Right ventricle myocardium superior (tissue), 1 donor: ENCODE measurements at places on chromosomes 7 and 10.
A peak's percentile ranks its signal among the peaks of the same experiment; 100 is the strongest.

DNA sequence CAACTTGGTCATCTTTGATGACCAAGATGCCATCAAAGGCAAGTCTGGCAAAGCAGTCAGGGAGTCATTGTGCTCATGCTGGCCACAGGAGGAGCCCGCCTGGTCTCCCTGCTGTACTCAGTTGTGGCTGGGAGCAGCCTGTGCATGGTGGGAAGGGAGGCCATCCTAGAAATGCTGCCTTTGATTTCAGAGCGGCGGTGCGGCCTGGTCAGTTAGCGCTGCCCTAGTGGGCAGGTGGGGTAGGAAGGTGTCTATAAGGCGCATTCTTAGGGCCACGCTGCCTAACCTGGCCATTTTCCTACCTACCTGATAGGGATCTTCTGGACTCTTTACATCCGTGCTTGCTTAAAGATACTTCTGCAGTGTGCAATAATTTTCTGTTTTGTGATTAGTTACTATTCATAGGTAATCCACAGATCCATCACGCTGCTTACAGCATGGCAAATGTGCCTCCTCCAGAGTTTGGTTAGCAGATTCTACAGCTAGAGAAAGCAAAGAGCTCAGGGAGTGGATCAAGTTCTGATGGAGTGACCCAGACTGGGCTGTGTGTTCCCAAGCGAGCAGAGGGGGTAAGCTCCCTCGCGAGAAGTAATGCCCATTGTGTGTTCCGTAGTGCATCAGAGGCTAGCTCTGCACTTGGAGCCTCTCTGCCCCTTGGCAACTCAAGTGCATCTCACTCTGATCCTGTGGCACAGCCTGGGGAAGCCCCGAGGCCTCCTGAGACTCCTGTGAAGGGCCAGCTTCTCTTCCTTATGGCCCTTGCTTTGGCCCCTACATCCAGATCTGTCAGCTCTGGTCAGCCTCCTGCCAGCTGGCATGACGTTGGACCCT is 970.1 kb upstream of the ZNF722 start:
- no peak for DNase-seq

GRCh38 chr10:50635286-50635685 is 11.5 kb upstream of the SGMS1 start:
- DNase-seq = no peak

- peak; percentile 64 for DNase-seq
Observed at GRCh38 chr7:112938863-112939573, 147.6 kb downstream of the GPR85 start.

GRCh38 chr10:64091897-64092296 is 570.7 kb downstream of the REEP3 start:
- no peak for DNase-seq

- no peak for DNase-seq
Observed at GRCh38 chr7:28433699-28434219, 21.4 kb downstream of the CREB5 start.
